NCI-H748 treated with DMSO at 0.1 percent for 48 hours (cell line): ENCODE measurements at places on chromosomes 5 and 9.

GRCh38 chr5:1946776-1947175 lies 64.1 kb upstream of the IRX4 start:
- no peak for DNase-seq

- DNase-seq = peak; percentile 96
These were observed 502.0 kb downstream of the BNC2 start for GRCh38 chr9:16368237-16369087.

DNA sequence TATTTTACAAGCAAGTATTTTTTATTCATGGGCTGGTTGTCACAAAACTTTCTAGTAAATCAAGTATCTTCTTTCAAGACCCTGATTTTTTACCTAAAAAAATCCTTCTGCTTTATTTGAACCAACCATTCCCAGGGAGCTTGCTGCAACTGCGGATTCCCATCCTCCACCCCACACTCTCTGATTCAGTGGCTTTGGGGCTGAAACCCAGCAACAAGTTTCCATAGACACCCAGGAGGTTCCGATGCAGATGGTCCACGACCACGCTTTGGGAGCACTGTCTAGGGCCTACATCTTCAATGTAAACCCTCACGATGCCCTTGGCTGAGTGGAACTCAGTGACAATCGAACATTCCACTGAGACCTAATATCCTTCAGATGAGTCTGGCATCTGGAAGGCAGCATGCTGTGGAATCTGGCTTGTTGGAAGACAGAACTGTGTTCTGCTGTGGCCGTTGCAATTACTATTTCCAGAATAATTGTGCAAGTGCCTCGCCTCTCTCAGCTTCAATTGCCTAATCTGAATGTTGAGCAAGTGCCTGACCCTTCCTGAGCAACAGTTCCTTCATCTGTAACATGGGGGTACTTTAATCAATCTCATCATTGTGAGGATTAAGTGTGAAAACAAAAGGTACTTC lies 105.1 kb downstream of the INSYN2B start:
- DNase-seq = no peak

DNA sequence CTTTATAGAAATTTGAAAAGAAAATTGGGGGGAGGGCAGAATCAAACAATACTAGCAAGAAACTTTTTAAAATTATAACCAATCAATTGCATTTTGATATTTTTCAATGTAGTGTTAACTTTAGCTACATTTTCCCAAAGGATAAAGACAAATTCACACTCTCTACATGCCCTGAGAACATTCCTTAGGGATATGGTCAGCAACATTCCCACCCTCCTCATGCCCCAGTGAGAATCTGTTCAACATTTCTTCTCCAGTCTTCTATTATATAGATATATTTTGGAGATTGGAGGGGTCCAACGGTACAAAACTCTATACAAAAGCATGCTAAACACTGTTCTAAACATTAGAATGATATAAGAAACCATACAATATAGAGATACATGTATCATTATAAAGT lies 11.6 kb upstream of the PRR16 start:
- no peak for DNase-seq
